Stomach (tissue), 19 donors: ENCODE measurements at places on chromosomes 11 and 22. TPM values are rescaled to one million over a fixed set of nuclear protein-coding genes. Genes with fewer than 3 reads are reported as not detected.

- DNase-seq: peak; percentile 33
- no peak overlapping the region for H3K4me3 ChIP-seq
- H3K27me3 ChIP-seq: no peaks in the 10 kb centered on the region
- H3K36me3 ChIP-seq: no peaks in the 10 kb centered on the region
- H3K27ac ChIP-seq: no peak overlapping the region
Measured at GRCh38 chr11:87331273-87331672, 293.5 kb downstream of the TMEM135 start.

DNA sequence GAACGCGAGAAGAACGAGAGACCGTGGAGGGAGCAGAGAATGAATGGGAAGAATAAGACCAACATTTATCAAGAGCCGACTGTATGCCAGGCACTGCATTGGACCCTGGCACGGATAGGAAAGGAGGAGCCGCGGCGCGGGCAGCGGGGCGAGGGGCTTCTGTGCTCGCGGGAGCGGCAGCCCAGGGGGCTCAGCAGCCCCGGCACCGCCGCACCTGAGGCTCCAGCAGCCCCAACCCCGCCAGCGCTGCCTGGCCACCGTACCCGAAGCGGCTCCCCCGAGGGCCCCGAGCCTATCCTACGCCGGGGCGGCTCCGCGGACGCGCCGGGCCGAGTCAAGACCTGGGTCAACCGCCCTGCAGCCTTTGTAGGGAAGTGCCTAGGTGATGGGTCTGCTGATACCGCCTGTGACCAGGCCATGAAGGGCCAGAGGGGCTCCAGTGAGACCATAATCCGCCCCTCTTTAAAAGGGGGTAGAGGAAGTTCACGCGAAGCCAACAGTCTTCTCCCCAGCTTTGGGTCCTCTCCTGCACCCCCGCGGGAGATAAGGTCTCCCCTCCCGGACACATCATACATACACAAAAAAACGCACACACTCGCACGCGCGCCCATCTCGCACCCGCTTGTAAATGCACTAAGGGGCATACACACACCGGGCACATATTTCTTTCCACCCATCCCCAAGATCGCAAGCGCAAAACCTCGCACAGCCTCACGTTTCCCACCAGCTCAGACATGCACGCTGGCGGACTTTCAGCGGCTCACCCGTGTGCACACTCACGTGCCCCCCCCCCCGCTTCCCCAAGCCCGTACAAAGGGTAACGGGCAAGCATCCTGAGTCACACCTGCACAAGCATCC is 935 bp upstream of the RTN4RL2 start:
- H3K4me1 ChIP-seq: peaks cover 45% of the 10 kb centered on the region
- no peaks in the 10 kb centered on the region for H3K36me3 ChIP-seq
- peaks cover 4% of the 10 kb centered on the region for H3K27me3 ChIP-seq
- H3K27ac ChIP-seq: no peak overlapping the region

DNA sequence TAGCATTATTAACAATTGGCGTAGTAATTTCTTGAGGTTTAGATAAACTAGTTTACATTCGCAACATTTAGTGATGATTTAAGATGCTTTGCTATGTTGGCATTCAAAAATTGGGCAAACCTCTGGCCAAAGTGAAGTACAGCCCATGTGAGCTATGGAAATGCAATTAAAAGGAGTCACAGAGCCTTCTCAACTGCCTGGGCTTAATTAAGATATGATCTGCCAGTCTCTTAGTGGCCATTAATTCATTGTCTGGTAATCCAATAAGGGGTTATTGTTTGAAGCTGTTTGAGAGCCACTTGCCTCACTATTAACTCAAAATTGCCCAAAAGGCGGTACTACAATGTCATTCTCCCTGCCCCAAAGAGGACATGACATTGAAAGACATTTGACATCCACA is 608.9 kb downstream of the NTM start:
- H3K4me3 ChIP-seq: no peak overlapping the region
- DNase-seq: no peak

- no peak for DNase-seq
- H3K4me3 ChIP-seq: no peak overlapping the region
- no peaks in the 10 kb centered on the region for H3K36me3 ChIP-seq
- H3K27ac ChIP-seq: no peak overlapping the region
Measured at GRCh38 chr11:31687861-31688260, 123.3 kb downstream of the PAX6 start.

FBXO3 gene
- 63.0 TPM for total RNA-seq
